ENCODE measurements at places on chromosomes 1 and 21. TPM values are rescaled to one million over a fixed set of nuclear protein-coding genes. Genes with fewer than 3 reads are reported as not detected.

DNA sequence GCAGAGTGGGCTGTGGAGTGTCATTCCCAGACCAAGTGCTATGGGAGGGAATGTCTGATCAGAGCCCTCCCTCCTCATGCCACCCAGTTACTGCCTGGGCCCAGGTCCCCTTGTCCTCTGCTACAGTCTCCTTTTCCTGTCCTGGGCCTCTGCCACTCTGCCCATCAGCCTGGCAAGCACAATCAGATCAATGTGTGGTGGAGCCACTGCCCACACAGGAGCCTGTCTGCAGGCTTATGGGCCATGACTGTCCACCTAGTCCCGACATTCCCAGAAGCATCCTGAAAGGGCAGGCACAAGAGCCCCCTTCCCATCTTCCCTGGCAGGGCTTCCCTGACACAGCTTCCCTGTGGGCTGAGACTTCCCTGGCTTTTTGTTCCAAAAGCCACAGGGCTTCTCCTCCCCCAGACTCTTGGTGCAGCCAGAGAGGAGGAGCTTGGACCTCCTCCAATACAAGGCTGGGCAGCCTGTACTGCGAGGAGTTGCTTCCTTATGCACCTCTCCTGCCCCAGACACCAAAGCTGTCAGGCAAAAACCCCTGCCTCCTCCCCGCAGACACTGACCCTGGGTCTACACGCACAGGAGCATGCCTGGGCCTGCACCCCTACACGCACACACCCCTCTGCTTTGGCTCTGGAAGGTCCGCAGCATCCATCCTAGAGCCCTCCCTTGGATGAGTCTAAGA lies 29.2 kb upstream of the CNTN2 start:
- DNase-seq, result peak; percentile 8

DNA sequence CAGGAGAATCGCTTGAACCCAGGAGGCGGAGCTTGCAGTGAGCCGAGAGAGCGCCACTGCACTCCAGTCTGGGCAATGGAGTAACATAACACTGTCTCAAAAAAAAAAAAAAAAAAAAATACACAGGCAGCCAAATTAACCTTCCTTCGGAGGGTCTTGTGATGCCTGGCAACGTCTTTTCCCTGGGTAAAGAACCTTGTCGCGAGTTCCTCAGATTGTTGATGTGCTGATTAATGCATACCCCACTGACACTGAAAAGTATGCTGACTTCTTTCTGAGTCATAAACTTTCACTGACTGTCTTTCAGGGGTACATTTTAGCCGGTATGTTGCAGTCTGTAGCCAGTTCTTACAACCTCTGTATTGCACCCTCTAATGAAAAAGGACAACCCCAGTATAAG lies 95.1 kb upstream of the SOD1 start:
- DNase-seq, result peak; percentile 17

DNA sequence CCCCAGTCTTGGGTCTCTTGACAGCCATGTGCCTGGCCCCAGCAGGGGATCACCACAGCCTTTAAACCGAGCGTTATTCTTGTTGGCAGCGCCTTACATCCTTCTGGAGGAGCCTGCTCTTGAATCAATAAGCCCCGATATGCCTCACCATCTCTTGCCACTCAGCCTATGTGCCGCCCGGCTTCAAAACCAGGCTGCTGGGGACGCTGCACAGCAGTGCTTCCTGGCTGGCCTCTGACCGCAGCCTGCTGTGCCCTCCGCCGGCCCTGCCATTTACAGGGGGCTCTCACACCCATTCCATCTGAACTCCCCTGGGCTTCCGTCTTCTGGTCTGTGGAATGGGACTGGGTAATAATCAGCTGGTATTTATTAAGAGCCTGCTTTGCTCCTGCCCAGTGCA lies 3.0 kb upstream of the PEX10 start:
- DNase-seq, result no peak

- DNase-seq, result no peak
Measured at GRCh38 chr1:107963008-107963407, 2.0 kb downstream of the VAV3 start.

- DNase-seq, result peak; percentile 47
Measured at GRCh38 chr1:118945489-118945888, 42.7 kb downstream of the TBX15 start.

DNA sequence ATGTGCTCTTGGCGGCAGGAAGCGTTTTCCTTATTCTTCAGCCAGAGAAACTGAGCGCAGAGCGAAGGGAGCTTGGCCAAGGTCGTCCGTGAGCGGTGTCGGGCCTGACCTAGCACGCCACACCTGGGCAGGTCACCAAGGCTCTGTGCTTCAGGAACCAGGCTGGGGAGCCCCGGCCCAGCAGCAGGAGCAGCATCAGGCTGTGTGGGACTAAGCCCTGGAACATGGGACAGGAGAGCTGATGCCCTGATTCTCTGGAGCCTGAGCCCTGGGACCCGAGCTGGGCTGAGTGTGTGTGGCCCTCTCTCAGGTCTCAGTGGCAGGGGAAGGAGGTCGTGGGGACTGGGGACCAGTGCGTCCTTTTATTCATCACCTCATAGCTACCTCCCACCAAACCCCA lies 65.2 kb upstream of the ABCG1 start:
- DNase-seq, result no peak

- DNase-seq, result no peak
Measured at GRCh38 chr21:39386194-39386593, 37.3 kb upstream of the HMGN1 start.

Gene PSMB2
- 56.9 TPM for total RNA-seq

DNA sequence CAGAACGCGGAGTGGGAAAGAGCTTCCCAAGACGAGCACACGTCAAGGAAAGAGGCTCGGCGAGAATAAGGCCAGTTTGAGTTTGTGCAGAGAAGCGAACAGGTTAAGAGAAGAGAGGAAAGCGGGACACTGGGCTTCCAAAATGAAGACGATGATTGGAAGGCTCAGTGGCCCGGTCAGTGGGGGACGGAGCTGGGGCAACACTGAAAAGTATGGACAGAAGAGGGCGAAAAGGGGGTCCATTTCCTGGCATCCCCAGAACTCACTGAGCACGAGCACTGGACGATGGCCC lies 258 bp downstream of the CCT3 start:
- no peak for DNase-seq

Gene CHODL
- total RNA-seq, result not detected

Gene BRINP2
- total RNA-seq, result 0.03 TPM

DNA sequence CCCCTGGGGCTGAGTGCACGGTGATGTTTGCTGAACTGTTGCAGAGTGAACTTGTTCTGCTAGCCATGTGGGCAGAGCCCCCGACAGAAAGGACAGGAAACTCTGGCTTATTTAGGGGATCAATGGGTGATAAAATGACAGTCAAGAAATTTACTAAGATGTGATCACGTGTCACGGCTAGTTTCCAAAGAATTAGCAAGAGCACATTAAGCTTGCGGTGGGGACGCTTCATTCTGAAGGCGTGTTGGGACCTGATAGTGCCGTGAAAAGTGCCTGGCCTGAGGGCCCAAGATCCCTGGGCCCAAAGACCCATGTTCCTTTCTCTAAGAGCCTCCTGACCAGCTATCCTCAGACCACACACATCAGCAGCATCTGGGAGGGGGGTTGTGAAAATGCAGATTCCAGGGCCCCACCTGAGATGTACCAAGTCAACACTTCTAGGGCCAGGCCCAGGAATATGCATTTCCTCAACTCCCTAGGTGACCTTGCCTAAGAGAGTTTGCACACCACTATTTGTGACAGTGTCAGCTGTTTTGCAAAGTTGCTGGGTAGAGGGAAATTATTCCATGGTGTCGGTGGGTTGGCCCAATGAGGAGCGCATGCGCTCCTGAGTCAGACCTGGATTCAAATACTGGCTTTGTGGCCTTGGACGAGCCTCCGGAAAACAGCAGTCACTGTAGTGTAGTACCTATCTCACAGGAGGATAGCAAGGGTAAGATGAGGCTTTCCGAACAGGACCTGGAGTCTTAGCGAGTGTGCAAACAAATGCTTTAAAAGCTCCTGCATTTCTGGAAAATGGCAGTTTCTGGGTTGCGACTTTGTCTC lies 77.5 kb downstream of the SPSB1 start:
- no peak for DNase-seq

GRCh38 chr1:18241891-18242290 lies 134.3 kb downstream of the IGSF21 start:
- no peak for DNase-seq

Gene RCSD1
- not detected for total RNA-seq

DNA sequence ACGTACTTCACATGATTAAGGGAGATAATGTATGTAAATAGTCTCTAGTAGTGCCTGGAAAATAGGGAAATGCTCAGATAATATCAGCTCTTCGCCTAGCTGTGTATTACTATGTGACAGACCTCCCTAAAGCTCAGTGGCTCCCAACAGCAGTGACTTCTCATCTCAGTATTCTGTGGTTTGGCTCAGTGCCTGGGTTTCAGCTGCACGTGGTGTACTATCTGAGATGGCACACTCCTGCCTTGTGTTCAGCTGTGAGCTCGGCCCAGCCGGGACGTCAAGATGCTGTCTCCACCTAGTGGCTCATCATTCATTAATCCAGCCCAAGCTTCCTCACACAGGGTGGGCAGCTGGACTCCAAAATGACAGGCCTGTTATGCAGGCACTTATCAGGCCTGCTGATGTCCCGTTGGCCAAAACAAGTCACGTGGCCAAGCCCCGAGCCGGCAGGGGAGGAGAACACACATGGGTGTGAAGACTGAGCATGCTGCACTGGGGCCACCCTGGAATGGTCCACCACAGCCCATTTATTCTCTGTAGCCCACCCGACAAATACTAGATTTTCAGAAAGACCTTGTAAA lies 17.8 kb downstream of the SLFNL1 start:
- DNase-seq, result peak; percentile 98

DNA sequence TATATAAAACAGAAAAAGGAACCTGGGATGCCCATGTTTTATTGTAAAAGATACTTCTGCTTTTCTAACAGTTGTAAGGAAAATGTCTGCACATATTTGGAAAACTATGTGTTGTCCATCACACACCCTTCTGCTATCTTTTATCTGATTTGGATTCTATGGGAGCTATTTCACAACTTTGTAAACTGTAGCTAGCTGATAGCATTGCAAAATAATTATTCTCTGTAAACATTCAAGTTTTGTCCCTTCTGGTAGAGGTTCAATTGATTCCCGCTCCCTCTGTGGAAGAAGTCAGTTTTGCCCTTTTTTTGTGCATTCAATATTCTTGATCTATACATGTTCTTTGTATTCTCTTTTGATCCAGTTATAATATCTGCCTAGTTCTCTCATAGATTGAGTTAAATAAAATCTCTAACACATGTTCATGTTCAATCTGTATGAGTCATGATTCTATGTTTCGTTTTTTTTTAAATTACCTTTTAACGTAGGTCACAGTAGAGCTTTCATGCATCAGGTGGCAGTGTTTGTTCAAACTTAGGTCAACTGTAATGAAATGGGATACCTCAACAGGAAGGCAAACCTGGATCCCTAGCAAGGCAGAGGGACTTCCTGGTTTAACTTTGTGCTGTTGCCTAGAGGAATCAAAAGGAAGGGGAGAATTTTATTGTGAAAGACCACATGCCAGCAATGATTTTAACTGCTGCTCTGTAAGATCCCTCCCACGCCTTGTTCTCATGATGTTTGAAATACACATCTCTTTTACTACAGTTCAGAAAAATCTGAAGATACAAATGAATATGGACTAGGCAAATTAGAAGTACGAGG lies 26.0 kb upstream of the BCL9 start:
- DNase-seq, result peak; percentile 30

DNA sequence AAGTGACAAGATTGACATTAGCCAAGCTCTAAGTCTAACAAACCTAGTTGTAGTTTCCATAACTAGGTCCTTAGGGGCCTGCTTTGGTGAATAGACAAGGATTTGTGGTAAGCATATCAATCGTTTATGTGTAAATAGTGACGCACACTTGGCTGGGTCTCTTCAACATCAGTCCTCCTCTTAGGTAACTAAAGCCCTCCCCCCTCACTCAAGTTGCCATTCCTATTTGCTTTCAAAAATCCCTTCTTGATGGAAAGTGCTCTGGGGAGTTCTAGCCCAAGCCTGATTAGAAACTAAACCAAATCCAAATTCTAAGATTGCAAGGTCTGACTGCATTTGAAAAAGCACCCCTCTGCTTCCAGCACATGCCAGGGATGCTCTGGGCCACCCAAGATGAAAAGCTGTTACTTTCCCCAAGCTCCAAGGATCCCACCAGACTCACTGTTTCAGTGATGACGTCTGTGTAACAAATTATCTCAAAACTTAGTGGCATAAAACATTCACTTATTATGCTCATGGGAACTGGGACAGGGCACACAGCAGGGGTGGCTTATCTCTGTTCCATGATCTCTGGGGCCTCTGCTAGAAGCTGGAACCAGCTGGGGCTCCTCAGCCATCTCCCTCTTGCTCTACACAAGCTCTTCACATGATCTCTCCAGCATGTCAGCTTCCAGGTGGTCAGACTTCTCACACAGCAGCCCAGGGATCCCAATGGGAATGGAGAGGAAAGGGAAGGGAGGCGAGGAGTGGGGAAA lies 74.1 kb downstream of the RRAGC start:
- DNase-seq, result no peak

GRCh38 chr1:58434181-58434580 lies 112.3 kb downstream of the OMA1 start:
- DNase-seq, result peak; percentile 30

All from HT1080 (cell line).